ENCODE measurements at places on chromosomes 12 and 14.

DNA sequence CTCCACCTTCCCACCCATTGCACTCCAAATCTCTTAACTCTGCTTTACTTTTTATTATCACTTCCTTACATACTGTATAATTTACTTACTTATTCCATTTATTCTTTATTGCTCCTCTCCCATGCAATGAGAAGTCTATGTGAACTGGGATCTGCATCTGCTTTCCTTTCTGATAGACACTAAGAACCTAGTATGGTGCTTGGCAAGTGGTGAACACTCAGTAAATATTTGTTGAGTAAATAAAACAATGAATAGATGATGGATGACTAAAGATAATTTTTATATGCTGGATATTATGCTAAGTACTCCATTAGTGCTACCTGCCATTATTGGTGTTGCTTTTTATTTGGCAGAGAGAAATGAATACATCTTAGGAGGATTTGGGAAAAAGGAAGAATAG lies 151.0 kb downstream of the TPH2 start:
- no peak for DNase-seq

DNA sequence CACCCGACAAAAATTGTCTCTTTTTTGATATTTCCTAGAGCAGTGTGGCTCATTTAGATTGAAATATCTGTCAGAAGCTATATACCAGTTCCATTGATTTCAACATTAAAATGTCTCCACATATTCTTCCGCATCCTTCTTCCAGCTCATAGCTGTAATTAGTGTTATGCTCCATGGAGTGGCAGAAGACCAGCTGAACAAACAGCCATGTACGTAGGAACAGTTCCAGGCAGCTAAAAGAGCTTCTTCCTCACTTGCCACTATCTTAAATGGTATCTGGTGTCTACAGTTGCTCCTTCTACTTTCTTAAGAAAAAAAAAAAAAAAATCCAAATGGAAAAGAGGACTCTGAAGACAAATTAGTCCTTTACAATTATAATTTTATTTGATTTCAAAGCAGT lies 848.0 kb downstream of the DIO2 start:
- no peak for DNase-seq

DNA sequence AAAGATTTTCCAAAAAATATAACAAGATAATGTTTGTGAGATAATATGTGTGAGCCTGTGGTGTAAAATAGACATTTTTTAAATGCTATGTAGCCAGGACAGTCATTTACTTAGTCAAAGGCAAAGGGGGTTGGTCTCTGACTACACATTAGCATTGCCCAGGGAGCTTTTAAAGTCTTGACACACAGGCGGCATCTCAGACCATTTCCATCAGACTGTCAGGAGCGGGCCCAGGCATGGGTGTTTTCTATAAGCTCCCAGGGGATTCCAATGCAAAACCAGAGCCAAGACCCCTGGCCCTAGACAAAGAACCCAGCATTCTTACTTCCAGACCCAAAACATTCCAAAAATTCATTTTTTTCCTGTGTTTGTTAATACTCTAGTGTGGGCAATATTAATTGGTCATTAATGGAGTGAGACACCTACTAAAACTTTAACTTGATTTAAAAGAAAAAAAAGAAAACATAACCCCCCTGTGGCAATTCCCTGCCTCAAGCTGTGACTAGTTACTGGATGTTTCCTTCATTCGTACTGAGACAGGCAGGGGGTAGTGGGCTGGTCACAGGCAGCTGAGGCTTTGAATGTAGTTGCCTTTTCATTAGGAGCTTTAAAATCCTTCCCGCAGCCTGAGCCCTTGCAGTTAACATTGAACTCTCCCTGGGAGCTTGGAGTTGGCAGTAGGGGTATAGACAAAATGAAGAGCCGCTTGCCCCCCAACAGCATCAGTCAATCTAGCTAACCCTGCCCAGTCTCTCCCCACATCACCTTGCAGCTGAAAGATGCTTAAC lies 103.7 kb downstream of the CMKLR1 start:
- DNase-seq: no peak

DNA sequence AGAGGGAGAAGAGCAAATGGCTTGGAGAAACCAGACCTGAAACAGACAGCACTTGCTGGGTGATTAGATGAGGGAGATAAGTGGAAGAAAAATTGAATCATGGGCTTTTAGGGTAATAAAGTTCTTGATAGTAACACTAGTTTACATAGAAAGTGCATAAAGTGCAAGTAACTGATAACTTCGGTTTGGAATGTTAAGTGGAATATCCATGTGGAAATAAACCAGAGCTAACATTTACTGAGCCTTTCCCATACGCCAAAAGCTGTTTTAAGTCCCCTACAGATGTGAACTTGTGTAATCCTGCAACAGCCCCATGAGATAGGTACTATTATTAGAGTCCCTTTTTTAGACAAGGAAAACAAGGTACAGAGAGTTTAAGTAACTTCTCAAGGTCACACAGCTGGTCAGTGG lies 77.1 kb upstream of the NUDT4 start:
- DNase-seq: peak; percentile 63

DNA sequence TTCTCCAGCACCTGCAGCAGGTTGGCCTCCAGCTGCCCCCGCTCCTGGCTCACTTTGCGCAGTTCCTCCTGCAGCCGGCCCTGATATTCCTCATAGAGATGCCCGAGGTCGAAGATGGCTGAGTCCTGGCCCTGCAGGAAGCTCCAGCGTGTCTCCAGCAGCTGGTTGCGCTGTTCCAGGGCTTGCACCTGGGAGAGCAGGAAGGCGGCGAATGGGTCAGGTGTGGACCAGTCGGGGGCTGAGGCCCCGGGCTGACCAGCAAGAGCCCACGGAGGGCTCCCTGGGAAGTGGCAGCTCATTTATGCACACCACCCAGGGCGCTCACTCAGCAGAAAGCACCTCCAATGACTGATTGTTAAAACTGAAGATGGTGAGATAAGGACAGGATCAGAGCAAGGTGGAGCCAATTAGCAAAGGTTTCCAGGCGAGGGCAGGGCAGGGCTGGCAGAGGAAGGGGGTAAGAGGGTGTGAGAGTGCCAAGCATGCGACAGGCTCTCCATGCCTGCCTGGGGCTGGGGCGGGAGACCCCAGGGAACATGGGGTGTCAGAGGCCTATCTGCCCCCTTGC lies 6.3 kb downstream of the KRT80 start:
- DNase-seq: no peak

DNA sequence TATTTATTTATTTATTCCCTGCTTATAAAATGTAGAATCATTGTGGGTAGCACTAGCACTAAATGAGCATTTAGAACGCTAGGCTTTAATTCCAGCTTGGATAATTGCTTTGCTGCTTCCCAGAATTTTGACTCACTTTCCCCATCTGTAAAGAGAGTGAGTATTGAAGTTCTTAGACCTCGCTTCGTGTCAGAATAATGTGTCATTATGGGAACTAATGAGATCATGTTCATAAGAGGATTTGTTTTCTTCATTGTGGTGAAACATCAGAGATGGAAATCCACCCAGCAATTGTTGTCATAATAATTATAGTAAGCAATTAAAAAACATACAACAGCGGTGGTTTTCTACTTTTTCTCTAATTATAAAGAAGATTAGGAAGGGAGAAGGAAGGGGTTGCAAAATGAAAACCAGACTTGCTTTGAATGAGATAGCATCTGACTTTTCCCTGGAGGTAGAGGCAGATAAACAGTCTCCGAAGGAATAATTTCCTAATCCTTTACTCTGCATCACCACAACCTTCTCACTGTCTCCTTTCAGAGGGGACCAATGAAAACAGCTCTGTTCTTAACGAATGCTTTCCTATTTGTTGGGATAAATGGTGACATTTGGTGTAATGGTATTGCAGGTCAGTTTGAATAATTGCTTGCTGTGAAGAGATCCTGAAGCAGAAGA lies 86.8 kb upstream of the ARHGAP5 start:
- no peak for DNase-seq

GRCh38 chr14:56412468-56413434 lies 166.8 kb upstream of the TMEM260 start:
- DNase-seq: no peak

- no peak for DNase-seq
Observed at GRCh38 chr12:121733849-121734248, 21.3 kb downstream of the TMEM120B start.

- no peak for DNase-seq
Observed at GRCh38 chr14:97010491-97011160, 213.4 kb downstream of the VRK1 start.

DNA sequence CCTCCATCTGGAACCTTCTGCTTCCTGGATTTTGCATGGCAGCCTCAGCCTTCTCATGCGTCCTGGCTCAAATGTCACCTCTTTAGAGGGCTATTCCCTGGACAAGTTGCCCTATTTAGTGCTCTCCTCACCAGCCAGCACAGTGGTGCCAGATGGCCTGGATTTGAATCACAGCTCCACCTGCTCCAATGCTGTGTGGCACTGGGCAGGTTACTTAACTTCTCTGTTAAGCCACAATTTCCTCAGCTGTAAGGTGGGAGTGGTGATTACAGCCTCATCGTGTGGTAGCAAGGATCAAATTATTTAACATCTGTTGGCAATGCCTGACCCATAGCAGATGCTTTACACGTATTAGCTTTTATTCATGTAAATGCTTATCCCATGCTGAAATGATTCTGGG lies 16.7 kb upstream of the POP5 start:
- no peak for DNase-seq

DNA sequence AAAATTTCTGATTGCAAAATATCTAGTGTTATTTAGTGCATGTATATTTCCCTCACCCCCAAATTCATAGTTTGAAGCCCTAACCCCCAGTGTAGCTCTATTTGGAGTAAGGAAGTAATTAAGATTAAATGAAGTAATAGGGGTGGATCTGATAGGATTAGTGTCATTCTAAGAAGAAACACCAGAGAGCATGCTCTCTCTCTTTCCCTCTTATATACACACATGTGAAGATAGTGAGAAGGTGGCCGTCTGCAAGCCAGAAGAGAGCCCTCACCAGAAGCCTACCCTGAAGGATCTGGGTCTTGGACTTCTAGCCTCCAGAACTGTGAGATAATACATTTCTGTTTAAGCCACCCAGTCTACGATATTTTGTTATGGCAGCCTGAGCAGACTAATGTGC lies 120.3 kb downstream of the TMEM30B start:
- DNase-seq: no peak

GRCh38 chr14:38583471-38583870 lies 327.6 kb upstream of the CLEC14A start:
- DNase-seq: no peak

- DNase-seq: no peak
Observed at GRCh38 chr12:74776378-74776777, 238.7 kb downstream of the ATXN7L3B start.

DNA sequence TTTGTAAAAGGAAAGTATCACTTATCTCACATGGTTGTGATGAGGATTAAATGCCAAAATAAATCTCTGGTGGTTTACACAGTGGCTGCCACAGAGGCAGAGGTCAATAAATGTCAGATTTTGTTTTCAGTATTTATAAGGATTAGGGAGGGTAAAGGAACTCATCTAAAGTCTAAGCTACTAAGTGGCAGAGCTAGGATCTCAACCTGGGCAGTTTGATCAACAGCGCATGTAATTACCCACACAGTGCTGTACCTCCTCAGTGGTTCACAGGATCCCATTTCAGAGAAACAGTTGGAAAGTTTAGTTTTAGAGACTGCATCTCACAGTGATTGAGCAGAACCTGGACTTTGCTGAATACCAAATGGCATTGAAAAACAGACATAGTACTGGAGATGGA lies 44.9 kb upstream of the RIC8B start:
- DNase-seq: no peak

GRCh38 chr14:79602045-79602444 lies 609.3 kb downstream of the DIO2 start:
- DNase-seq: no peak

GRCh38 chr12:70645494-70646317 lies 8.5 kb upstream of the PTPRB start:
- peak; percentile 83 for DNase-seq

- peak; percentile 91 for DNase-seq
Observed at GRCh38 chr12:93137656-93138612, 208.8 kb upstream of the EEA1 start.

- no peak for DNase-seq
Observed at GRCh38 chr14:53336729-53337128, 183.6 kb upstream of the DDHD1 start.
